ENCODE measurements at places on chromosomes 7 and 10.
A peak's percentile ranks its signal among the peaks of the same experiment; 100 is the strongest.

DNA sequence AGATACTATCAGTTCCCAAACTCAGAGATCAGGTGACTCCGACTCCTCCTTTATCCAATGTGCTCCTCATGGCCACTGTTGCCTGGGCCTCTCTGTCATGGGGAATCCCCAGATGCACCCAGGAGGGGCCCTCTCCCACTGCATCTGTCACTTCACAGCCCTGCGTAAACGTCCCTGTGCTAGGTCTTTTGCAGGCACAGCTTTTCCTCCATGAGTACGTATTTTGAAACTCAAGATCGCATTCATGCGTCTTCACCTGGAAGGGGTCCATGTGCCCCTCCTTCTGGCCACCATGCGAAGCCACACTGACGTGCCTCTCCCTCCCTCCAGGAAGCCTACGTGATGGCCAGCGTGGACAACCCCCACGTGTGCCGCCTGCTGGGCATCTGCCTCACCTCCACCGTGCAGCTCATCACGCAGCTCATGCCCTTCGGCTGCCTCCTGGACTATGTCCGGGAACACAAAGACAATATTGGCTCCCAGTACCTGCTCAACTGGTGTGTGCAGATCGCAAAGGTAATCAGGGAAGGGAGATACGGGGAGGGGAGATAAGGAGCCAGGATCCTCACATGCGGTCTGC is 162.2 kb downstream of the EGFR start:
- DNase-seq = no peak

DNA sequence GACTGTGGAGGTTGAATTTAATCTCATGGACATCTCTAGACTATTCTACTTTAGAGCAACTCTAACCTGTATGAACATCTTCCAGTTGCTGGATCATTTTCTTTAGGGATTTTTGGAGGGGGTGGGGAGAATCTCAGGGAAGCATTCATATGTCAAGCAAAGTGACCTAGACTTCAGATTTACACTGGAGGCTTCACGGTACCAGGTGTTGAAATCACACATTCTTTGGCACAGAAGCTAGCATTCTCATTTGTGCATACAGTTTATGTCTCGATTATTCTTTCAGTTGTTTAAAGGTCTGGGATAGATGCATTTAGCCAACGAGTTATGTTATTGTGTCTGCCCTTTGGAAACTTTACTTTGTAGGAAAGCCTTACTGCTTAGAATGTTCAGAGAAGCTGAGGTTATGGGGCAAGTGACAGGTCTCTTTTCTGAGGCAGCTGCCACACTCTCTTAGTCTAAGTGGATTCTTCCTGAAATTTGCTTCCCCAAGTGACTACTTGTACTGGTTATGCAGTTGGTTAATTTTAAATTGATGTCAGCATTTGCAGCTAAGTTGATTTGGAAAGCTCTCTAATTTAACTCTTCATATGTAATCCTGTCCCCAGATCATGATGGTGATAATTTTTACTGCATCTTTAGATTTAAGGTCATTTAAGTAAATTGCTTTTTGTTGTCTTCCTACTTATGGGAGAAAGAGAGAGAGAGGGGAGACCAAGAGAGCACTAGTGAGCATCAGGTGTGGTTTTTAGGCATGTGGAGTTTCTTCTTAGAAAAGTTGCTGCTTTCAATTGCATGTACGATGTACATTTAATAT is 153.8 kb downstream of the PRKG1 start:
- DNase-seq = no peak

GRCh38 chr10:123555616-123556015 is 110.5 kb upstream of the GPR26 start:
- DNase-seq = no peak

DNA sequence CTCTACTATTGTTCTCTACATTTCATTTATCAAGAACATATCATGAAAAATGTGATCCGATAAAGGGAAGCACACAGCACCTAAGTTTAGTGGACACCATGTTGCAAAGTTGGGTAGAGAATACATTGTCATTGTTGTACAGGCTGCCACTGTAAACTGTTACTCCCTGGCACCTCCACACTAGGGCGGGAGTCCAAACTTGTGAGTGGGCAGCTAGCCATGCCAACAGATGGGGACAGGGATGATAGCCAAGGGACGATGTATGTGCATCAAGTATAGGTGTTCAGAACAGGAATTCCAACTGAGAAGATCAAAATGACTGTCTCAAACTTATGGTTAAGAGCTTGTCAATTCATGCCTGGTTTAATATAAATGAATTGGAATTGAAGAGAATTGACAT is 31.1 kb upstream of the COMMD3 start:
- DNase-seq = no peak

DNA sequence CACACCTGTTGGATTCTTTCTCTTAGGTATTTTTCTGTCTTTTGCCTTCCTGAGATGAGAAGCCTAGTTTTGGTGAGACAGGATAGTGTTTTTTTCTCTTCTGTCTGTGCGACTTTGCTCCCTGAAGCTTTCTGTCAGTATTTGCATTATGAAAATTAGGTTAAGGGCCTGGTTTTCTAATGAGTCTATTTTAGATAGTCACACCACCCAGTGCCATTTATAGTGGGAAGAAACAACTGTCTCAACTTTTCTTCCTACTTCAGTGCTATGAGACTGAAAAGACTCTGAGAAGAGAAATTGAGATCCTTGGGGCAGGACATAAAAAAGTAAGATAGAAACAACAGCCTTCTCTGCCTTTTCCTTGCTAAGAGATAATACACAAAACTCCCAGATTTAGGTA is 53.6 kb downstream of the MINPP1 start:
- DNase-seq = no peak

- DNase-seq = no peak
Observed at GRCh38 chr10:131915484-131915883, 14.7 kb downstream of the PPP2R2D start.

DNA sequence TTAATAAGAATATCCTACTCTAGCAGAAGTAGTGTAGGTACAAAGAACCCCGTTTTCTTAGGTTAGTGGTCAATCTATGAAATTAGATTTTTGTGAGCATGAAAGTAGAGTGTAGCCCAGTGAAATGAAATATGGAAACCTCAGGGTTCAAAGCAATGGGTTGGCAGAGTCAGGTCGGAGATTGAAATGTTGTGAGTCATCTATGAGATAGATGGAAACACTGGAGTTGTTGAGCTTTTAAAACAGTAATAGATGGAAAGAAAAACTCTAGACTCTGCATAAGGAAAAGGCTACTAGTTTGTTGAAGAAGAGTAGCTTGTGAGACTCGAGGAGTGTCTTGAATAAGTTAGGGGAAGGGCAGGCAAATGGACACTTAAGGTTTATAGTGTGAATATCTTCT is 251.9 kb downstream of the EXOC4 start:
- no peak for DNase-seq

DNA sequence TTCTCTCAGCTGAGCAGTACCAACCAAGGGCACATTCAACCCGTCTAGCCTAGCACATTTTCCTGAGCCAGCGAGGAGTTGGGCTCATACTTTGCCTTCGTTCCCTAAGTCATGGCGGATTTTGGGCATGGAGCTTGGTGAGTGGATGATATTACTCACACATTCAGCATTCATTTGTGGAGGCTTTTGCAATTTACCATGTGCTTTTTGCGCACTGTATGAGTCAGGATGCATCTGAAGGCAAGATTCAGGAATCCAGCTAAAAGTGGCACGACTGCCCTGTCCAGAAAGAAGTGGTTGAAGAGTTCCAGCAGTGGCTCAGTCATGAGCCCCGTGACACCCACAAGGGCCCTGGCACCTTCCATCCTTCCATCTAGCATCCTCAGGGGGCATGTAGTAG is 24.2 kb upstream of the MGMT start:
- no peak for DNase-seq

DNA sequence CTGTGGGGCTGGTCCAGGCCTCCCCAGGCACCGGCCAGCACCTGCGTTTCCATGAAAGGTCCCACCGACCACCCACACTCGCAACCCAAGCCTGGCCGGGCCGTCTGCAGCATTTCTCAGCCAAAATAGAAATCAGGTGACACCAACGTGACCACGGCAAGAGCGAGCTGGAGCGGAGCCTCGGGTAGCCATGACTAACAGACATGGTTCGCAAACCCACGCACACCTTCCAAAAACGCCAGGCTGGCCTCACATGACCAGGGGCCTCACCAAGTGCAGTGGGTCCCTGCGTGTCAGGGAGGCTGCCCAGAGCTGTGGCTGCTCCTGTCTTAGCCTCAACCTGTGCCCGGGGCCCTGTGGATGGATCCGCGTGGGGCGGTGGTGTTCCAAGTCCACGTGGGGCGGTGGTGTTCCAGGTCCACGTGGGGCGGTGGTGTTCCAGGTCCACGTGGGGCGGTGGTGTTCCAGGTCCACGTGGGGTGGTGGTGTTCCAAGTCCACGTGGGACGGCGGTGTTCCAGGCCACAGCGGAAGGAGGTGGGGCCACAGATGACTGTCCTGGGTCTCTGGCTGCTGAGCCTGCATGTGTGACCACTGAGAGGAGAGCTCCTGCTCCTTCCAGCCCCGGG is 64.4 kb upstream of the ADGRA1 start:
- no peak for DNase-seq

GRCh38 chr7:139038691-139039090 is 2.8 kb upstream of the ZC3HAV1L start:
- no peak for DNase-seq

GRCh38 chr10:88725798-88726197 is 19.7 kb downstream of the LIPK start:
- DNase-seq = no peak

DNA sequence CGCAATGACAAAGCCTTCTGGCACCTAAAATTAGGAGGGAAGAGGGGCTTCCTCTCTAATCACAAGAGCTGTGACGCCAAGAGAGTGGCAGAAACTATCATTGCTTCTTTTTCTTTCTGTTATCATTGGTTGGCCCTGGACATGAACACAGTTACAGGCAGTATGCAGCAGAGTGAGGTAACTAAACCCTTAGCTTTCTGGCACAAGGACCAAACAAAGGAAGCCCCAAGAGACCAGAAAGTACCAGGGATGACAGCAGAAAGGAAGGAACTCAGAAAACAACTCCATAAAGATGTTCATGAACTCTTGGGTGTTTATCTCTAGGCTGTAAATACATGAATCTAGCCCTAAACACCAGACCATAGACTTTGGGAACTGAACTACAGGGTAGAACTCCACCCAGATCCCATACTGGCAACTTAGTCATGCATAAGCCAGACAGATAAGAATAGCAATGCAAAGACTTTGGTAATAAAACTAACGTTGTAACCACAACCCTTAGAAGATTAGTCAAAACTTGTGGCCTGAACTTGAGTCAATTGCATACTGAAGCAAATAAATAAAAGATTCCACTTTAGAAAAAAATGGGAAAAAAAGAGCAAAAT is 195.7 kb upstream of the PTN start:
- no peak for DNase-seq

- DNase-seq = no peak
Observed at GRCh38 chr10:133096616-133097269, 9.0 kb downstream of the ADGRA1 start.

DNA sequence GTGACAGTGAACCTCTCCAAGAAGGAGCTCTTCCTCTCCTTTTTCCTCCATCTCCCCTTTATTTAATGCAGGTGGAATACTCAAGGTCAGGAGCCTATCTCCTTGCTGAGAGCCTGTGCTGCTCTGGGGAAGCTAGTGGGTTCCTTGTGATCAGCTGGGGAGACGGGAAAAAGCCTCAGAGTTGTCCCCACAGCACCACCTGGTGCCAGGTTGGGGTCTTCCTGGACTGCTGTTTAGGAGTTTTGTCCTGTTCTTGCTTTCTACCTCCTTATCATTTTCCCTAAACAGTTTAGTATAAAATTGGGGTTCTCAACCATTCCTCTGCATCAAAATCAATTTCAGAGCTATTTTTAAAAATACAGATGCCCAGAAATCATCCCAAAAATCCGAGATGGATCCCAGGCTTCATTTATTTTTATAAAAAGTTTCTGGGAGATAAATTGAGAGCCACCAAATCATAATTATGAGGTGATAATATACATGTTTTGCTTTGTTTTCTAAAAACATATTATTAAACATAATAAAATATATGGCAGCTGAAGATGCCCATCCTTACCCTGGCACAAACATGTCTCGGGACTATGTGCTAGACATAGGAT is 44.3 kb downstream of the MACC1 start:
- DNase-seq = peak; percentile 3

DNA sequence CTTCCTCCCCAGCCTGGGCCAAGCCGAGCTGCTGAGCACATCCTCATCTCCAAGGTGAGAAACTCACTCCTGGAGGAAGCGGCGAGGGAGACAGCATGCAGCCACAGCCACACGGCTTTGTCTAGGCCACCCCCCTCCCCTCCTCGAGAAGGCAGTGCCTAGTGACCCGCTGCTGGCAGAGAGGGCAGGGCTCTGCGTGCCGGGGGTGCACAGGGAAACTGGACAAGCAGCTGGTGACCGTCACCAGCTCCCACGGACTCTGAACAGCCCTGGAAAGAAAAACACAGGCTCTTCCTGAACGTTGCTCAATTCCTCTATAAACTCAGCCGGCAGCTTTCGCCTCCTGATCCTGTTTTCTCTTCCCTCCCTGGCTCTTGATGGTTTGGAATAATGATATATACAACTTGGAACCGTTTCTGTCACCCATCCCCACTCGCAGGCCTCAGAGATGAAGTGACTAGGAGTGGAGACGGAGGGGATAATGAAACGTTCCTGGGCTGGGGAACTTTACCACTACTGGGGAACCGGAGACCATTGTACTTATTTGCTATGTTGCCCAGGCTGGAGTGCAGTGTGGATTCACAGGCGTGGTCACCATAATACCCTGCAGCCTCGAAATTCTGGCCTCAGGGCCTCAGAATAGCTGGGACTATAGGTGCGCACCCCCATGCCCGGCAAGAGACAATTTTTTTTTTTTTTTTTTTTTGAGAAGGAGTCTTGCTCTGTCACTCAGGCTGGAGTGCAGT is 19.3 kb downstream of the PAPOLB start:
- no peak for DNase-seq

DNA sequence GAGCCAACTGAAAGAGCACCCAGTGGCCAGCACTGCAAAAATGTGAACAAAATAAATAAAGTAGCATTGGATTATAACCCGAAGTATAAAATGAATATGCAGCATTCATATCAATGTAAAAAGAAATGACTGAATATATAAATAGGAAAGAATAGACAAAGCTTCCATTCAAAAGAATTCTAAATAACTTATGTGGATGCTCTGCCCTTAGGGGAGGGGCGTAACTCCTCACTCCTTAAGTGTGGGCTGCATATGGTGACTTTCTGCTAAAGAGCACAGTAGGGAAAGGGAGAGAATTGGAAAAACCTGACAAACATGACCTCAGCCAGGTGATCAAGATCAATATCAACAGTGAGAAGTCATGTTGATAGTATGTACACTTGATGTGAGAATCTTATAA is 109.9 kb upstream of the DOCK1 start:
- DNase-seq = no peak
